ENCODE measurements at places on chromosomes 11 and 22.

- DNase-seq = no peak
Observed at GRCh38 chr22:17012267-17012666, 4.2 kb upstream of the GAB4 start.

DNA sequence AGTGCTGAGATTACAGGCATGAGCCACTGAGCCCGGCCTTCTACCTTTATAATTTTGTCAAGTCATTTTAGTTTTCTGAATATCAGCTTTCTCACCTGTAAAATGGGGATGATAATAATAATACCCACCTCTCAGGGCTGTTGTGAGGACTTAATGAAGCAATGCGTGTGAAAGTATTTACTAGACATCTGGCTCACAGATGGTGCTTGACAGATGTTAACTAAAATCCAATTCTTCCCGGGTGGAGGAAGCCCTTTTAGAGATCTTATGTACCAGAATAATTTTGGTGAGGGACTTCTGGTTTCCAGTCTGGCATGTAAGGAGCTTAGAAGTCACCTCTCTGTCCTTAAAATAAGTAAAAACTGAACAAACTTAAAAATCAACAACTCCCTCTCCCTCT, 43.7 kb upstream of the NUP160 start:
- DNase-seq = no peak

- DNase-seq = no peak
Observed at GRCh38 chr11:134049303-134049702, 19.6 kb upstream of the JAM3 start.

DNA sequence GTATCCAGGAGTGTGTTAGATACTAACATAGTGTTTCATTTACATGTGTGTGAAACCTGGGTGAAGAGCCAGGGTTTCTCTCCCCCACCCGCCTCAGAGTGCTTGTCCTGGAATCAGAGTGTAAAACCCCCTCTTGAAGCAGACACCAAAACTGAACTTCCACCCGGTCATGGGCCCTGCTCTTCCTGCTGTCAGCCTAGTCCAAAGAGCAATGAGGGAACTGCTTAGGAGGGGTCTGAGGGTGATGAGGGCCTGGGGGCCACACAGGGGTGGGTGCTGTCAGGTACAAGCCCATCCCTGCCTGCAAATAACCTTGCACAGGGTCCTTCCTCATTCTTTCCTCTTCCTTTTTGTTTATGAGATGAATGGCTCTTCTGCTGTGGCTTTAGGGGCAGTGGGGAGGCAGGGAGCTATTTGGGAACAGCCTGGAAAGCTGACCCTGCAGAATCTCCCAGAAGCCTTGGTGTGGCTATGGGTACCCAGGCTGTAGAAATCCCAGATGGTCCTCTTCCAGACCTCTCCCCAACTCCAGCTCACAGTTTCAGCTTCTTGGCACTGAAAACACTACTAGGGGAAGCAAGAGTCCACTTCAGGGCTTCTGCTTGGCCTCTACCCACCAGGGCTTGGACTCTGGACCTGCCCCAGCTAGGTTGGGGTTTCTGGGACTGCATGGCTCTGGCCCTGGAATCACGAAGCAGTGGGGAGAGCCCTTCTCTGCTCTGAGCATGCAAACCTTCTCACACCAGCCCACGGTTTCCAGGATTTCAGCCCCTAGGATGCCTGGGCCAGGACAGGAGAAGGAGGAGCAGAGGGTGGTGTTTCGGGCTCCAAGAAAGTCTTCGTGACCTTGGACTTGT, 8.5 kb downstream of the BATF2 start:
- DNase-seq = no peak

DNA sequence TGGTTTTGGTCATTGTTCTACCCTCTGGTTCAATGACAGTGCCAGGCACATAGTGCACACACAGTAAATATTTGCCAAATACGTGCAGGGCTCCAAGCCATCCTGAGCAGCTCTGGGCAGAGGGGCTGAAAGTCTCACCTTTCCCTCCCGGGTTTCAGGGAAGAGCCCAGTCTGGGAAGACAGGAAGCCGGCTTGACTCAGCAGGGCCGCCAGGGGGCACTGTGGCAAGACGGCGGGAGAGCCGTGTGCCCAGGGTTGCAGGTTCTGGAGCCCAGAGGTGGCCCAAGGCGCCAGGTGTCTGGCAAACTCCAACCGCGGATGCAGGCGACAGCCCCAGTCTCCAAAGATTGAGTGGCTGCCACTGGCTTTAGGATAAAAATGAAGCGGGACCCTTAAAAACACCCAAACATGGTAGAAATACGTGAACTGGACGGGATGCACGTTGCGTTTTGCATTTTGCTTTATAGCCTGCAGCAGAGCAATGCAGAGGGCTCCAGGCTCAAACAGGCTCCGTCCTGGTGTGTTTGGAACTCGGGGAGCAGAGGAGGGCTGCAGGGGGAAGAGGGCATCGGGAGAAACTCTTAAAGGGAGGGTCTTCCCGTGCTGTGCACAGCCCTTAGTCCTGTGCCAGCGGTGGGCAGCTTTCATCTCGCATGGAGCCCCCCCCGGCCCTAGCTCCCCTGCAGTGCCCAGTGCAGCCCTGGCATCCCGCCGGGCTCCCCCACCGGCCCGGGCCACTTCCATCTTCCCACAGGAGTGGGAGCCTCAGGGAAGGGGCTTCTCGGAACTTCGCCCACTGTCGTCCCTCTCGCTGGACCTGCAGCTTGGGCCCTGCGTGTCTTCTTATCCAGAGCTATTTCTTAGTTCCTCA, 10.7 kb downstream of the KRTAP5-5 start:
- no peak for DNase-seq

Measured in activated CD4-positive, CD25-positive, alpha-beta regulatory T cell treated with anti-CD3 and anti-CD28 coated beads, Interleukin-2, amount 50 U/mL, for 16 hours (primary cell).